Spinal cord (tissue), 10 donors: ENCODE measurements at places on chromosomes 1 and 21. TPM values are rescaled to one million over a fixed set of nuclear protein-coding genes. Genes with fewer than 3 reads are reported as not detected.

DNA sequence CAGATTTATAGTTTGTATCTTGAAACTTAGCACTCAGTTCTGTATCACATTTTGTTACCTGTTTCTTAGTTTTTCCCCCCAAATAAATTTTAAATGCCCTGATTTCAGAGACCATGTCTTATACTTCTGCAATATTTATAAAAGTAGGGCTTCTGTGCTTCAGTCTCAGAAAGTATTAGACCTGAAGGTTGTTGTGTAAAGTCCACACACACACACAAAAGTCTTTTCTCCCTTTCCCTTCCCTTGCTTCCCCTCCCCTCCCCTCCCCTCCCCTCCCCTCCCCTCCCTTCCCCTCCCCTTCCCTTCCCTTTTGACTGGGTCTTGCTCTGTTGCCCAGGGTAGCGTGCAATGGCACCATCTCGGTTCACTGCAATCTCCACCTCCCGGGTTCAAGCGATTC is 41.0 kb upstream of the KCNK1 start:
- H3K4me3 ChIP-seq = no peak overlapping the region
- no peaks in the 10 kb centered on the region for H3K4me1 ChIP-seq
- H3K27me3 ChIP-seq = no peaks in the 10 kb centered on the region
- no peak overlapping the region for H3K27ac ChIP-seq
- no peaks in the 10 kb centered on the region for H3K36me3 ChIP-seq

GRCh38 chr21:29215709-29216108 is 83.0 kb upstream of the BACH1 start:
- no peaks in the 10 kb centered on the region for H3K36me3 ChIP-seq
- no peaks in the 10 kb centered on the region for H3K27me3 ChIP-seq
- no peaks in the 10 kb centered on the region for H3K4me1 ChIP-seq
- DNase-seq = no peak

- H3K36me3 ChIP-seq = no peaks in the 10 kb centered on the region
- H3K27ac ChIP-seq = peak overlapping the region; percentile 52
- peaks cover 30% of the 10 kb centered on the region for H3K4me1 ChIP-seq
- DNase-seq = peak; percentile 72
- H3K4me3 ChIP-seq = peak overlapping the region; percentile 46
These were observed 971 bp upstream of the GNG4 start for GRCh38 chr1:235650341-235651169.

DNA sequence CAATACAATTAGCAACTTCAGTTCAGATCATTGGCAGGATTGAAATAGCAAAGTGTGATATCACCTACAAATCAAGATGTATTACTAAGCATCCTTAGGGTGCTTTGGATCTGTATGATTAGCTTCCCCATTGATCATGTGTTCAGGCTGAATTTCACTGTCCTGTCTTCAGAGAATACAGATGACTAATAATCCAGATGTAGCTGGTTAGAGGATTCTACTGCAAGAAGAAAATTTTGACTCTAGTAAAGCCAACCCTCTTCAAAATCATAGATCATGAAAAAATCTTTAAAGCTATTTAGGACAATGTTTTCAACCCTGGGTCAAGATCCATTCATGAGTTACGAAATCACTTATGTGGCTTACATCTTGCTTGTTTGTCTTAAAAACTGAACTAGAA is 184.4 kb downstream of the PTGER3 start:
- no peaks in the 10 kb centered on the region for H3K4me1 ChIP-seq
- no peak overlapping the region for H3K4me3 ChIP-seq
- H3K27ac ChIP-seq = no peak overlapping the region
- H3K27me3 ChIP-seq = no peaks in the 10 kb centered on the region
- DNase-seq = no peak

GRCh38 chr1:11058595-11059154 is 1.1 kb downstream of the SRM start:
- peaks cover 71% of the 10 kb centered on the region for H3K36me3 ChIP-seq
- H3K4me1 ChIP-seq = peaks cover 25% of the 10 kb centered on the region
- DNase-seq = no peak
- peak overlapping the region; percentile 65 for H3K4me3 ChIP-seq

- H3K36me3 ChIP-seq = peaks cover 4% of the 10 kb centered on the region
- H3K4me3 ChIP-seq = no peak overlapping the region
- H3K27me3 ChIP-seq = no peaks in the 10 kb centered on the region
- no peak overlapping the region for H3K27ac ChIP-seq
- DNase-seq = no peak
- peaks cover 7% of the 10 kb centered on the region for H3K4me1 ChIP-seq
These were observed 50.3 kb downstream of the ARID4B start for GRCh38 chr1:235277709-235278108.

DNA sequence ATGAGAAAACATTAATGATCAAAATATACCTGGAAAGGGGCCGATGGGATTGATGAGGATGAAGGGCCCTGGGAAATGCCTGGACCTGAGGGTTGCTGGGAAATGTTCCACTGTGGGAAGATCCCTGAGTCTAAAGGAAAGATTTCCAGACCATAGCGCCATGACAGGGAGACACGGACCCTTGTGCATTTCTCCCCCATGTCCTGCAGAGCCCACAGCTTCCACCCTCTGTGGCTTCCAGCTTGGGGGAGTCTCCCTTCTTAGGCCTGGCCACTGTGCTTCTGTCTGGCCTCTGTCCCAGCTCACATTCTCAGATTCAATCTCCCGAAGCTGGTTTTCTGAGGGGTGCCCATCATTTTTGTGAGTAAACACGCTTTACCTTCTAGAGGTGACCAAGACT is 1.0 kb upstream of the PRAMEF12 start:
- H3K27me3 ChIP-seq = no peaks in the 10 kb centered on the region
- H3K4me1 ChIP-seq = no peaks in the 10 kb centered on the region
- DNase-seq = no peak
- H3K36me3 ChIP-seq = no peaks in the 10 kb centered on the region

- H3K27me3 ChIP-seq = no peaks in the 10 kb centered on the region
- no peak overlapping the region for H3K27ac ChIP-seq
- no peaks in the 10 kb centered on the region for H3K36me3 ChIP-seq
- DNase-seq = no peak
- H3K4me3 ChIP-seq = no peak overlapping the region
These were observed 126.8 kb downstream of the RGS21 start for GRCh38 chr1:192443616-192444015.

DNA sequence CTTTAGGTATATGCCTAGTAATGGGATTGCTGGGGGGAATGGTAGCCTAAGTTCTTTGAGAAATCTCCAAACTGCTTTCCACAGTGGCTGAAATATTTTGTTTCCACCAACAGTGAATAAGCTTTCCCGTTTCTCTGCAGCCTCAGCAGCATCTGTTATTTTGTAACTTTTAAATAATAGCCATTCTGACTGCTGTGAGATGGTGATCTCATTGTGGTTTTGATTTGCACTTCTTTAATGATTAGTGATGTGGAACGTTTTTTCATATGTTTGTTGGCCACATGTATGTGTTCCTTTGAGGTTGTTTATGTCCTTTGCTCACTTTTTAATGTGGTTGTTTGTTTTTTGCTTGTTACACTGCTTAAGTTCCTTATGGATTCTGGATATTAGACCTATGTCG is 237.4 kb downstream of the CENPF start:
- no peak overlapping the region for H3K27ac ChIP-seq
- no peak overlapping the region for H3K4me3 ChIP-seq
- H3K27me3 ChIP-seq = no peaks in the 10 kb centered on the region
- no peaks in the 10 kb centered on the region for H3K4me1 ChIP-seq
- no peak for DNase-seq

- H3K27me3 ChIP-seq = no peaks in the 10 kb centered on the region
- H3K4me1 ChIP-seq = no peaks in the 10 kb centered on the region
- DNase-seq = no peak
These were observed 273.1 kb downstream of the DPYD start for GRCh38 chr1:97647776-97648175.

- no peak overlapping the region for H3K27ac ChIP-seq
- no peak overlapping the region for H3K4me3 ChIP-seq
- H3K4me1 ChIP-seq = peaks cover 20% of the 10 kb centered on the region
- no peaks in the 10 kb centered on the region for H3K36me3 ChIP-seq
These were observed 7.0 kb upstream of the POU3F1 start for GRCh38 chr1:38053416-38054091.

THEM5 gene
- not detected for total RNA-seq

NR1I3 gene
- total RNA-seq = not detected

LCE3E gene
- not detected for total RNA-seq

MRPL39 gene
- total RNA-seq = 47.6 TPM

VHLL gene
- total RNA-seq = not detected

C1QB gene
- 44.5 TPM for total RNA-seq

GIPC2 gene
- 1.5 TPM for total RNA-seq

TSSK3 gene
- total RNA-seq = 2.4 TPM

ROR1 gene
- total RNA-seq = 16.5 TPM

AGT gene
- 174 TPM for total RNA-seq
